ENCODE measurements at places on chromosomes 11 and 22.

- no peak for DNase-seq
Measured at GRCh38 chr22:48945621-48946458, 881.8 kb downstream of the BRD1 start.

DNA sequence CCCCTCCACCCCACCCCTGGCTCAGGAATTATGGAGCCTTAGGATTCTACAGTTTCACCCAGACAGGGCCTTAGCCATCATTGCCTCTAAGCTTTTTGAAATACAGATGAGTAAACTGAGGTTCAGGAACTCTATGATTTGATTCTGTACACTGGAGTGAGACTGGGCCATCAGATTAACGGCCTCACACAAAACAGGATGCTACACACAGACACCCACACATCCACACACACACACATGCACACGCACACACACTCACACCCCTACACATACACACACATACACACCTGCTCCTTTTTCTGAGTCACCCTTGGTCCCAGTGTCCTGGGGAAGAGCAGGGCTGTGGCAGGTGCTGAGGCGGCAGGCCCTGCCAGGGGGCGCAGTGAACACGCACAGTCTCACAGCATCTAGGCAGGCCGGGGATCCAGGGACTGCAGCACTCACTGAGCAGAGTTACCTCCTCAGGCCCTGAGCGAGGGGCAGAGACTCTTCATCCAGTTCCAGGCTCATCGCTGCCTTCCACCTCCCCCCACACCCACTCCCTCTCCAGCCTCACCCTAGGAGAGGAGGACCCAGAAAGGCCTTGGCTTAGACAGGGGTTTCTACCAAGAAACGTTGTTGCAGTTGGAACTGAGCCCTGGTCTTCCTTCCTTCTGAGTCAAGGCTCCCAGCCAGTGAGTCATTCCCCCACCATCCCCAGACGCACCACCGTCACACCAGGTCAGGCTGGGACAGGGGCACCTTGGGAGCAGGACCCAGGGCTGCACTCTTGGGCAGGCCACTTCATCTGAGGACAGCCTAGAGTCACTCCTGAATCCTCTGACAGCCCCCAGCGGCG lies 89.8 kb upstream of the PARVA start:
- no peak for DNase-seq

DNA sequence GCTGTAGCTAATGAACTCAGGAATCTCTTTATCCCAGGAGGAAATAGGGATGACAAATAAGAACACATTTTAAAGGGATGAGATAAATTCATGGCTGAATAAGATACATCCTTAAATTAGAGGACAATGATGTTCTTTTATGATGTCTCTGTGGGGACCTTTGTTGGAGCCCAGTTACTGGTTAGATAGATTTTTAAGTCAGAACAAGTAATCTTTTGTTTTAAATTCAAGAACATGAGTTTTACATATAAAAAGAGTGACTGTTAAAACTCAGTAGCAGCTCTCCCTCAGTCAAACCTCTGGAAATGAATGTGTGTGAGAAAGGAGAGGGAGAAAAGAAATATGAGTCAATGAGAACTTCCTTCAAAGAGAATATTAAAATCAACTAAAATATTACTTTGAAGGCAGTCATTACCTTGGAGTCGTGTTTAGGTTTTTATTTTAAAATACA lies 241.6 kb downstream of the SWAP70 start:
- DNase-seq = no peak

- no peak for DNase-seq
Measured at GRCh38 chr11:126185259-126186024, 26.0 kb downstream of the RPUSD4 start.

DNA sequence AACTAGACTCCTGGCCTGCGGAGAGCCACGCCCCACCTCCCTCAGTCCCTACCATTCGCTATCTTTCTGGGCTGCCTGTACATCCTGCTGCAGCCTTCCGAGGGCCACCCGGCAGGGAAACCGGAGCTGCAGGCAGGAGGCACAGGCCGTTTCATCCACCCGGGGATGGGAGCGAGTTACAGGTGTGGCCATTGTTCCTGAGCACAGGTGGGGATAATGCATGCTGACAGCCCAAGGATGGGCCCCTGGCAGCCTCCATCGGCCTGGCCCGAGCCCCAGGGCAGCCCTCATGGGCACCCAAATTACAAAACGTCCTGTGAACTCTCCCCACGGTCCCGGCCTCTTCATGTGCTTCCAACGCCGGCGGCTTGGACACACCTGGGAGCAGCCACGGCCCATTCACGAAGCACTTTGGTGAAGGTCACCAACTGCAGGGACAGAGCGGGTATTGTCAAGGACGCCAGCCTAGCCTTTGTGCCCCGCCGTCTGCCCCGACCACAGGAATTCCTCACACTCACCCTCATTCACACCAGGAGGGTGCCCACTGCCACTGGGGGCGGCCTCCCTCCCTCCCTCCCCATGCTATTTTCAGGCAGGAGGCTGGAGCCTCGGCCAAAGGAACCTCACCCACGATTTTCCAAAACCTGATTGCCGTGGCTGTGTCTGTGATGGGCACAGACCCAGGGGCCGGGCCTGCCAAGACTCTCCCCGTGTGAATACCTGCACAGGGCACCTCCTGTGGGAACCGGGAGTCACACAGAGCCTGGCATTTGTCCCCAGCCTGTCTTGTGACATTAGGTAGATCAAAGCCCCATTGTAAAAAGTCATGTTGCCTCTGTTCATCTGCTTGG lies 42.1 kb upstream of the MYEOV start:
- DNase-seq = no peak

DNA sequence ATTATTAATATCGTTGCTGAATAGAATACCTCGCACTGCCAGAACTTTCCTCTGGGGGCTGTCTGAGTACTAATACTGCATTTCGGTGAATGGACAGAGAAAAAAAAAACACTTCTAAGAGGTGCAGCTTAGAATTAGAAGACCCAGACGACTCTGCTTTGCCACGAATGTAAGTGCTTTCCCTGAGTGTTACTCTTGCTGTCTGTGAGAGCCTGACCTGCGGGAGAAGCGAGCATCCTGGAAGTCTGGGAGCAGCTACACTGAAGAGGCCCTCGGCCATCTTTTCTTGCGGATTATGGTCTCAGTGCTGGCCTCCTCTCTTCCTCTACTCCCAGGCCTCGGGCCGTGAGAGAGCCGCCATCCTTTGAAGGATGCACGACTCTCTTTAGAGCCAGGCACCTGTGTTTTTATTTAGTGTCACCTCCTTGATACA lies 94.9 kb downstream of the SCN3B start:
- DNase-seq = no peak

GRCh38 chr11:22392561-22392960 lies 54.4 kb downstream of the SLC17A6 start:
- no peak for DNase-seq

- no peak for DNase-seq
Measured at GRCh38 chr11:86292912-86293616, 9.0 kb upstream of the HIKESHI start.

GRCh38 chr11:44623341-44623730 lies 57.9 kb downstream of the CD82 start:
- DNase-seq = no peak

GRCh38 chr22:30871391-30872284 lies 96.9 kb downstream of the MORC2 start:
- DNase-seq = no peak

DNA sequence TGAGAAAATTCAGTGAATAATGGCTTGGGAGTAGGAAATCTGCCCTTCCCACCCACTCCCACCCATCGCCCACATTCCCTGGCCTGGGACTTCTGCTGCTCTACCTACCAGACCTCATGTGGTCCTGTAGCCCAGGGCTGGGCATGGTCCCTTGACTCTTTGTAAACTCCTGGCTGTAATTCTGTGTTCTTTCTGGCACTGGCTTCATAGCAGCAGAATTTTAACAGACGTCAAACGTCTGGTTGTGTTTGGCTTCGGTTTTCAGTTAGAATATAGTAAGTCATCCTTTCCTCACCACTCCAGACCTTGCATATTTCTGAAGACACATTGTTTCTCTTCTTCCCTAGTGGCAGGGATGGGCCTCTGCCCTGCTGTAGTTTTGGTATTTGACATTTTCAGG lies 210.6 kb downstream of the CSNK2A3 start:
- no peak for DNase-seq

DNA sequence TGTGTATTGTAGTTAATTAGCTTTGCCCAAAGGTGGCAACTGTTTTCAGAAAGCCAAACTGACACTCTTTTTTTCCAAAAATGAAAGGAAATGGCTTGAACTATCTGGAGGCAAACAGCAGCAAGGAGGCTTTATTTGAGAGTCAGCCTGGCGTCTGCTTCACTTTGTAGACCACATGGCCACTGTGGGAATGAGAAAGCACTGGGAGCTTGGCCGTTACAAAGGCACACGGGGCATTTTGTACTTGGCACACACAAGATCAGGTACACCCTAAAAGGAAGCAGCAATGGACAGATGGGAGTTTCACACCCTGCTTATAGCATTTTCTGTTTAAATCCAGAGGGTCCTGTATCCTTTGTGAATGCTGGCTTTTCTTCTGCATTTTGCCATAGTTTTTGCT lies 126.3 kb downstream of the MPPED2 start:
- no peak for DNase-seq

- no peak for DNase-seq
Measured at GRCh38 chr11:70415191-70415590, 16.9 kb downstream of the CTTN start.

DNA sequence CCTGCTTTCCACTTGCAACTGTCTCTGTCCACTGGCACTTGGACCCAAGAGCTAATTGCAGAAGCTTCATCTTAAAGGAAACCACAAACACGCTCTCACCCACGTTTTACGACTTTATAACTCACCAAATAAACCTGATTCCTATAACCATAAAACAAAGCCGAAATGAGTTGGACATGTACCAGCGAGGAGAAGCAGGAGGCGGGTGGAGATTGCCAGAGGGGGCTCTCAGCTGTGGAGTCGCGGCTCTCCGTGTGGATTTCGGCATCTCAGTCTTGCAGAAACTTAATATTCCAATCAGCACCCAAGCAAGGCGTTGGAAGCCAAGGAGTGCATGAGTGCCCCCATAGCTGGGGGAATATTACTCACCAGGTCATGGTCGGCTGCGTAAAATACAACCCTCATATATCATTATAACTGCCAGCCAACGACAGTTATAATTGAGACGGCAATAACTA lies 483.6 kb downstream of the MN1 start:
- DNase-seq = no peak
